ENCODE measurements at places on chromosomes 1 and 21. TPM values are rescaled to one million over a fixed set of nuclear protein-coding genes. Genes with fewer than 3 reads are reported as not detected.

Gene KANK4
- 0.16 TPM for total RNA-seq

Gene S100B
- not detected for total RNA-seq

Gene AGRN
- 96.1 TPM for total RNA-seq

Gene PTGFR
- total RNA-seq = 2.6 TPM

Gene OR2T11
- not detected for total RNA-seq

Gene CRNN
- not detected for total RNA-seq

Gene ANKRD35
- total RNA-seq = 8.8 TPM

Gene BGLAP
- total RNA-seq = 1.2 TPM

Gene RHEX
- total RNA-seq = not detected

Gene C1orf74
- total RNA-seq = 3.2 TPM

Gene IVL
- not detected for total RNA-seq

Gene OVAAL
- not detected for total RNA-seq

Gene FAM229A
- total RNA-seq = 1.2 TPM

Gene MPL
- total RNA-seq = not detected

Gene BMP8B
- not detected for total RNA-seq

Gene RNU1-4
- under 0.01 TPM for total RNA-seq

Gene RUNX3
- total RNA-seq = 0.91 TPM

Gene ADORA1
- 0.52 TPM for total RNA-seq

Gene FBLIM1
- total RNA-seq = 114 TPM

Gene S100A1
- total RNA-seq = not detected

Gene ERICH3
- total RNA-seq = not detected

Gene ZMYND12
- 0.96 TPM for total RNA-seq

Gene C1orf141
- total RNA-seq = not detected

Gene KIF14
- 3.6 TPM for total RNA-seq

Gene CD1D
- 17.6 TPM for total RNA-seq

Gene TMEM52
- 0.65 TPM for total RNA-seq

Gene SELL
- 0.26 TPM for total RNA-seq

Gene CADM3
- total RNA-seq = 2.2 TPM

Gene NBPF6
- total RNA-seq = not detected

Gene KCNE2
- total RNA-seq = not detected

Gene CELA3A
- 0.56 TPM for total RNA-seq

Gene NKAIN1
- total RNA-seq = not detected

Gene EPHA10
- not detected for total RNA-seq

Gene ROR1
- total RNA-seq = 18.7 TPM

Gene PTAFR
- 0.13 TPM for total RNA-seq

Gene CHRM3
- total RNA-seq = 0.13 TPM

Gene KRTAP26-1
- not detected for total RNA-seq

Gene LRRN2
- not detected for total RNA-seq

Gene TSPEAR
- total RNA-seq = not detected

Gene C1orf53
- total RNA-seq = 1.1 TPM

Gene OPTC
- not detected for total RNA-seq

Gene AGPAT3
- total RNA-seq = 36.9 TPM

Gene FAM151A
- total RNA-seq = not detected

Gene ASPM
- total RNA-seq = 21.7 TPM

Gene TMPRSS3
- total RNA-seq = not detected

Gene JAM2
- total RNA-seq = 3.0 TPM

Gene PLPPR5
- total RNA-seq = not detected

Gene SMG5
- 46.6 TPM for total RNA-seq

Gene RAB13
- total RNA-seq = 103 TPM

Gene GBP3
- 23.7 TPM for total RNA-seq

Gene S100A16
- total RNA-seq = 125 TPM

Gene AMY1A
- not detected for total RNA-seq

Gene CCDC17
- 3.1 TPM for total RNA-seq

Gene ZSWIM5
- 0.08 TPM for total RNA-seq

Gene PIGR
- total RNA-seq = not detected

Gene TNFRSF18
- 2.1 TPM for total RNA-seq

All from epithelial cell of alveolus of lung (primary cell).